ENCODE measurements at places on chromosomes 7 and 10.

DNA sequence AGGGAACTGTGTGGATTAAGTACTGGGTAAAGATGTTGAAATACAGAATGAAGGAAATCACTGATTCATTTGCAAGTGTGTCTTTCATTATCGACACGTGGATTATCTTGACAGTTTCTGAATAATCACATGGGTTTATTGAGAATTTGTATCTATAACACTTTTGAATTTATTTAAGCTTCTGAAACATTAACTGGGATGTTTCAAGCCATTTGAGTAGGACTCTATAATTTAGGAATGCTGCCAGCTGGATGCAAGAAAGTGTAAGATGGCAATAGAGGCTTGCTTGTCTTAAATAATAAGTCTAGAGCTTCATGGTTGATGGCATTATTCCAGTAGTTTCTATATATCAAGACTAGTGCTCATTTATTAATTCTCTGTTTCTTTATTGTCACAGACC lies 1100.7 kb upstream of the GHITM start:
- no peak for DNase-seq

DNA sequence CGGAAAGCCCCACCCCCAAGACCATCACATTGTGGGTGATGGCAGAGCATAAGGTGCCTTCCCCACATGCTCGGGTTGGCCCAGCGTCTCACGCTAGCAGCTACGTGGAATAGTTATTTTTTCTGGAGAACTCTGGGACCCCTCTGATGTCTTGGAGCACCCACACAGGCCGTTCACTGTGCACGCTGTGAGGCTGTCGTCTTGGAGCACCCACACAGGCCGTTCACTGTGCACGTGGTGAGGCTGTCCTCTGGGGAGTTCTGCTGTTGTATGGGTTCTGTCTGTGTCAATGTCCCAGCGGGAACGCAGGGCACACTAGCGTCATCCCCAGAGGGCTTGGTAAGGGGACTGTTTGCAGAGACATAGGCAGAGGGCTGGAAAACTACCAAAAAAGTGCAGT lies 38.8 kb upstream of the FAM20C start:
- no peak for DNase-seq

- DNase-seq = no peak
Measured at GRCh38 chr10:97939446-97939990, 89.9 kb downstream of the GOLGA7B start.

- no peak for DNase-seq
Measured at GRCh38 chr7:106692450-106693051, 31.6 kb upstream of the CCDC71L start.

- no peak for DNase-seq
Measured at GRCh38 chr7:80127412-80128160, 7.0 kb upstream of the GNAI1 start.

- no peak for DNase-seq
Measured at GRCh38 chr10:123974406-123974805, 82.8 kb upstream of the CPXM2 start.

DNA sequence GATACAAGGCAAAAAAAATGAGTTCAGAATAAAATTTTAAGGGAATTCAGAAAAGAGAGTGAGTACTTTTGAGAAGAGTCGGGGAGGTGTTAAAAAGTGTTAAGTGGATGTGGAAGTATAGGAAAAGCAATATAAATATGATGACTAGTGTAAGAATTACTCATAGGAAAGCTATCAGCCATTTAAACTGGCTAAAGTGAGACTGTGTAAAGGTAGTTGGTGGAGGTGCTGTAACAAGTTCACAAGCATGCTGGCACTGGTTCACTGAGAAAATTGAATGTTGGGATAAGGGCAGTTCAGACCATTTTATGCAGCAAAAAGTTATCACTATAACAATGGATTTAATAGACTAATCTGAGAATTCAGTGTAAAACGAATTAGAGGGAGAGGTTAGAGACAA lies 179.0 kb upstream of the DKK1 start:
- DNase-seq = no peak

GRCh38 chr7:6631605-6632004 lies 5.5 kb upstream of the ZNF316 start:
- no peak for DNase-seq

GRCh38 chr7:92714767-92715166 lies 121.6 kb downstream of the CDK6 start:
- no peak for DNase-seq

DNA sequence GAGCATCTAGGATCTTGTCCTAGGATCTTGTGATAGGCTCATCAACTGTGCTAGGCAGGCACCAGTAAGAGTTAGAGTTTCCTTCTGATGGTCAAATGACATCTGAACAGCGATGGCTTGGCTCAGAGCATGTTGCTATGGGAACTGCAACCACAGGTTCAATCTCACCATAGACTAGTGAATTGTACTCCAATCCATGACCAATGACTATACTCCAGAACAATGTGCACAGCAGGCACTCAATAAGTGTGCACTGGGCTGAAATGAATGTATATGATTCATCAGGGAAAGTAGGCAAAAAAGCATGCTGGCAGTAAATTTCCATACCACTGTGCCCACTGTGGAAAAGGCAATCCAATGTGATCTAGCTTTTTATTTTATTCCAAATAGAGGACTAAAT lies 163.6 kb upstream of the HPS1 start:
- no peak for DNase-seq

- DNase-seq = no peak
Measured at GRCh38 chr7:91041901-91042484, 222.2 kb upstream of the FZD1 start.

- peak; percentile 40 for DNase-seq
Measured at GRCh38 chr10:113126229-113127201, 176.5 kb downstream of the TCF7L2 start.

DNA sequence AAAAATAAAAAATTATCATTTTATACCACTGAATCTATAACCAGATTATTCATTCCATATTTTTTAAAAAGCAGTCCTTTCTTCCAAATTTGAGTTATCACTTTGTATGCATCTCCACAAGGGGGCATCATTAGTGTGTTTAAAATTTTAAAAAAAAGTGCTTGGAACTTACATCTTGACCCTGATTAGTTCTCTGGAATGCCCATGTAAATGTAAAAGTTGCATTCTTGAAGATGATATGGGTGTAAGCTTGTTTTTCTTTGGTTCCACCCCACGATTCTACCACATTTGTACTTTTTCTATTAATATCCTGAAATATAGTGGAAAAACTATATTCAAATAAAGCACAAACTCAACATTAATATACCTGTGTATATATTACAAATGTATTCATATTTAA lies 144.9 kb downstream of the ELAPOR2 start:
- DNase-seq = no peak

DNA sequence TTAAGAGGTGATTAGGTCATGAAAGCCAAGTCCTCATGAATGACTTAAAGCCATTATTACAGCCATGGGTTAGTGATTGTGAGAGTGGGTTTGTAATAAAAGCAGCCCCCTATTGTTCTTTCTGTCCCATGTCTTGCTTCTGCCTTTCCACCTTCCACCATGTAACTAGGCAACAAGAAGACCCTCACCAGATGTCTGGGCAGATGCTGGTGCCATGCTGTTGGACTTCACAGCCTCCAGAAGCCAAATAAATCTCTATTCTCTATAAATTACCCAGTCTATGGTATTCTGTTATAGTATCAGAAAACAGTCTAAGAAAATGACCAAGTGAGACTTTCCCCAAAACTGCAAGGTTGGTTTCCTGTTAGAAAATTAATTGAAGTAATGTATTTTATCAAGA lies 460.3 kb upstream of the ADARB2 start:
- DNase-seq = no peak

DNA sequence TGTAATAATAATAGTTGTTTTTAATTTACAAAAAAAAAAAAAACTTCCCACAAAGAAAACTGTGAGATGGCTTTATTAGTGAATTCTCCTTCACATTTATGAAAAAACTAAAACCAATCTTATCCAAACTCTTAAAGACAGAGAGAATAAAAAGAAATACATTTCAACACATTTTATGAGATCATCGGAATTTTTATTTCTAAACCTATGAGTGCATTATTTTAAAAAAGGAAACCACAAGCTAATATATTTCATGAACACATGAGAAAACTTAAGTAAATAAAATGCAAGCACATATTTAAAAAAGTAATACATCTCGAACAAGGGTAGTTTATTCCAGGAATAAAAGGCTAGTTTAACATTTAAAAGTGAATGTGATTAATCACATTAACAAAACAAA lies 31.5 kb downstream of the C7orf25 start:
- DNase-seq = no peak

DNA sequence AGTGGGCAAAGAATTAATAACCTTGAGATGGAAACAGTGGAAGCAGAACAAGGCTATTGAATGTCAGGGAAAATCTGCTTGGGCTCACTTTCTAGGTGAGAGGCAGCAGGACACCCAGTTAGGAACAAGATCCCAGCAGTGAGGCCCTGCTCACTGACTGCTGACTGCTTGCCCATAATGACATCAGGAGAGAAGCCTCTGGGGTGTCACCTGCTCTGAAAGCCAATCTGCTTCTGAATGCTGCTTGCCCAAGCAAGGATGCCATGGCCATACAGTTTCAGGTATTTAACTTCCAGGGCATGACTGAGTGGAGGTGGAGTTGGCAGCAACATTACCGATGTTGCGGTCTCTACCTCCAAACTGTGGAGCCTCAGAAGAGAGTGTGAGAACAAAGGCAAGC lies 11.7 kb upstream of the WAPL start:
- no peak for DNase-seq

- DNase-seq = no peak
Measured at GRCh38 chr7:137670222-137671064, 176.3 kb downstream of the DGKI start.
